ENCODE measurements at places on chromosomes 7 and 10.

DNA sequence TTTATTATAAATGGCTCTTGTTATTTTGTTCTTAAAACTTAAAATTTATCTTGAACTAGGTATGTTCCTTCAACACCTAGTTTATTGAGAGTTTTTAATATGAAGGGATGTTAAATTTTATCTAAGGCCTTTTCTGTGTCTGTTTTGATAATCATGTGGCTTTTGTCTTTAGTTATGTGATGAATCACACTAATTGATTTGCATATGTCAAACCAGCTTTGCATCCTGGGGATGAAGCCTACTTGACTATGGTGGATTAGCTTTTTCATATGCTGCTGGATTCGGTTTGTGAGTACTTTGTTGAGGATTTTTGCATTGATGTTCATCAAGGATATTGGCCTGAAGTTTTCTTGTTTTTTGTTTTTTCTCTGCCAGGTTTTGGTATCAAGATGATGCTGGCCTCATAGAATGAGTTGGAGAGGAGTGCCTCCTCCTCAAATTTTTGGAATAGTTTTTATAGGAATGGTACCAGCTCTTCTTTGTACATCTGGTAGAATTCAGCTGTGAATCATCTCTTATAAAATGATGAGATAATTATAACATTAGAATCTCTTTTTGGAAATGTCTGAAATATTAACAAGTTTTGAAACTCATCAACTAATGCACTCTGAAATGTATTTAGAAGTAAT, 78.7 kb upstream of the AGR3 start:
- no peaks in the 10 kb centered on the region for H3K36me3 ChIP-seq
- no peak overlapping the region for H3K4me3 ChIP-seq
- no peak overlapping the region for H3K27ac ChIP-seq

- H3K36me3 ChIP-seq: no peaks in the 10 kb centered on the region
- H3K27ac ChIP-seq: peak overlapping the region; percentile 80
- no peaks in the 10 kb centered on the region for H3K27me3 ChIP-seq
- H3K4me3 ChIP-seq: peak overlapping the region; percentile 45
- H3K4me1 ChIP-seq: no peaks in the 10 kb centered on the region
- DNase-seq: no peak
These were observed 2.4 kb upstream of the HOXA10 start for GRCh38 chr7:27176524-27176845.

DNA sequence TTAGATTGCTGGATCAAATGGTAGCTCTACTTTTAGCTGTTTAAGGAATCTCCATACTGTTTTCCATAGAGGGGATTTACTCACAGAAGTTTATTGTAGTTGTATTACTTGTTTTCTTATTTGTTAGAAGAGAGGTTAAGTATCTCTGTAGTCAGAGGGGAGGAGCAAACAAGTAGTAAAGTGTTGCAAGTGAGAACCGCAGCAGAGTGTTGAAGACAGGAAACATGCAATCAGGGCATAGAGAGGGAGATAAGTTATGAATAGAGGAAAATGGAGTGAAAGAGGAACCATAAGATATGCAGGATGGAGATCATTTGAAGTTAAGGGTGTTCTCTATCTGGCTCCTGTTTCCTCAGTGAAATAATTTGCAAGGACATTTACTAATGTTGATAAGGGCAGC, 331.4 kb upstream of the TMEM229A start:
- H3K36me3 ChIP-seq: no peaks in the 10 kb centered on the region
- H3K4me1 ChIP-seq: no peaks in the 10 kb centered on the region
- no peak overlapping the region for H3K27ac ChIP-seq
- no peaks in the 10 kb centered on the region for H3K27me3 ChIP-seq
- no peak for DNase-seq

GRCh38 chr10:121357401-121357800, 240.8 kb downstream of the FGFR2 start:
- no peaks in the 10 kb centered on the region for H3K4me1 ChIP-seq
- no peak overlapping the region for H3K27ac ChIP-seq
- no peak for DNase-seq
- no peaks in the 10 kb centered on the region for H3K36me3 ChIP-seq

GRCh38 chr10:57993302-57993701, 274.4 kb downstream of the IPMK start:
- H3K4me1 ChIP-seq: no peaks in the 10 kb centered on the region
- no peaks in the 10 kb centered on the region for H3K36me3 ChIP-seq
- H3K27ac ChIP-seq: no peak overlapping the region
- H3K4me3 ChIP-seq: no peak overlapping the region
- H3K27me3 ChIP-seq: no peaks in the 10 kb centered on the region

DNA sequence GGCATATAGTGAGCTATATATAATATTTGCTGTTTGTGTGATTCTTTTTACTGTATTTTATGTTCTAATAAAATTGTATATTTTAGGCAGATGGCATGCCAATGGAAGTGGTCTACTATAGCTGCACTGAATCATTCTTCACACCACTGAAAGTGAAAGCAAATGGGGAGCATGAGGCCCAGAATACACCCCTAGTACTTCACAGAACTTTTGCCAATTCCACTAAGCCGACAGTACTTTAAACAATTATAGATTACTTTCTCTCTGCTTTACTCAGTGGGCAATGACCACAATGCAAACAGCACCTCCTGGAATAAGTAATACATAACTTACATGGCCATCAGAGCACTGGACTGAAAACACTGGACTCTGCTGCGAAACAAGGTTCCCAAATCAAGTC, 70.2 kb downstream of the ANKRD26 start:
- H3K27me3 ChIP-seq: no peaks in the 10 kb centered on the region
- no peak overlapping the region for H3K27ac ChIP-seq
- no peaks in the 10 kb centered on the region for H3K4me1 ChIP-seq
- no peaks in the 10 kb centered on the region for H3K36me3 ChIP-seq
- no peak for DNase-seq
- no peak overlapping the region for H3K4me3 ChIP-seq

DNA sequence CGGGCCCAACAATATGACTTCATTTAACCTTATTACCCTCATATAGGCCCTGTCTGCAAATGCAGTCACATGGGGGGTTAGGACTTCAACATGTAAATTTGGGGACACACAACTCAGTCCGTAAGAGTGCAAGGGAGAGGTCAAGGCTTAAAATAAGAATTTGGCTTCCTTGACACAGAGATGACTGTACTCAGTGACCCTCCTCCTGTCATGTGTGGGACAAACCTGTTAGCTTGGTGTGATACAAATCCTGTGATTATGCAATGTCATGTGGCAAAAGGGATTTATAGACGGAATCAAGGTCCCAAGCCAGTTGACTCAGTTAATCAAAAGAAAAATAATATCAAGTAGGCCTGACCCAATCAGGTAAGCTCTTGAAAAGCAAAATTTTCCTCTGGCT, 25.9 kb upstream of the GTPBP4 start:
- no peak overlapping the region for H3K27ac ChIP-seq
- no peaks in the 10 kb centered on the region for H3K36me3 ChIP-seq

GRCh38 chr10:75606203-75606779, 174.9 kb downstream of the LRMDA start:
- no peaks in the 10 kb centered on the region for H3K36me3 ChIP-seq
- no peak overlapping the region for H3K27ac ChIP-seq
- no peaks in the 10 kb centered on the region for H3K4me1 ChIP-seq
- no peaks in the 10 kb centered on the region for H3K27me3 ChIP-seq
- DNase-seq: no peak

DNA sequence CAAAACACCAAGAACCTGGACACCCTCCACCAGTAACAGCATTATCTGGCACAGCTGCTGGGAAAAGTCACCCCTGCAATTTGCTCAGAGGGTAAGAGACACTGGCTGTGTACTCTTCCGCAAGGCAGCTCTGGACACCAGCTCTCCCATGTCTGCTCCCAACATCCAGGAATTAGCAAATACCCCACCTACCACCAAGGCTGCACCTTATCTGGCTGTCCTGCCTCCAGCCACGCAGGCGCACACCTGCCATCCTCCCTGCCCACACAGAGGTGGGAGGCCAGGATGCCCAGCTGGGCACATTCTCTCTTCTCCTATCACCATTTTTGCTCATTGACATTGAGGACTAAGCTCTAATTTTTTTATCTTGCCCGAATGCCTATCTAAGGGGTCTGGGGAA, 20.3 kb upstream of the BNIP3 start:
- no peak overlapping the region for H3K4me3 ChIP-seq
- H3K36me3 ChIP-seq: no peaks in the 10 kb centered on the region
- no peak overlapping the region for H3K27ac ChIP-seq
- DNase-seq: no peak
- H3K4me1 ChIP-seq: peaks cover 14% of the 10 kb centered on the region

GRCh38 chr7:18117482-18117881, 89.8 kb upstream of the PRPS1L1 start:
- H3K4me1 ChIP-seq: no peaks in the 10 kb centered on the region
- no peaks in the 10 kb centered on the region for H3K36me3 ChIP-seq
- no peak overlapping the region for H3K27ac ChIP-seq
- no peak overlapping the region for H3K4me3 ChIP-seq

GRCh38 chr7:25636168-25636567, 407.9 kb upstream of the NPVF start:
- DNase-seq: no peak
- H3K4me3 ChIP-seq: no peak overlapping the region
- peaks cover 5% of the 10 kb centered on the region for H3K4me1 ChIP-seq
- H3K27ac ChIP-seq: no peak overlapping the region
- no peaks in the 10 kb centered on the region for H3K27me3 ChIP-seq

DNA sequence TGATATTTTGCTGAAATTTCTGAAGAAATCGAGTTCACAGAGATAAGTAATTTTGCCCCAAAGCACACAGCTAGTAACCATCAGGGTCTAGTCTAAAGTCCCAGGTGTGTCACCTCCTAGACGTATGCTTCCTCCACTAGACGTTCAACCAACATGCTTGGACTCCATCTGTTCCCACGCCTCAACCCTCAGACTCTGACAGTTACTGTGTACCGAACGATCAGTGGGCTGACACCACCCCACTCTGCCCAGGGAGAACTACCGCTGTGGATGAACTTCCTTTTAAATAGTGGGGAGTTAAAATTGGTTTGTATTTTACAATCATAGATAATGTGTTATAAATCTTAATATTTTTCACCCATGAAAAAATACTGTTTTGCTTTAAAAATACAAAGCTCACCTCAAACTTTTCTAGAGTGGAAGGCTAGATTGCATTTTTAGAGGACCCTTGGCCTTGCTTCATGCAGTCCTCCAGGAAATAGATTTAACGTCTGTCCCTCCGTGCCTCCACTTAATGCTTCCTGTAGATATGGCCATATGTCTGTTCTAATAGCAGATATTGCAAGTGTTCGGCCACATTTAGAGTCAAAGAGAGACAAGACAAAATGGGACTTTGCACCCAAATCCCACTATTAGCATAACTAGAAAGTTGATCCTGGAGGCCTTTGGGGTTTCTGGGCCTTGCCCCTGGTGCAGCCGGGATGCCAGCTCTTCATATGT, 91.4 kb upstream of the ZPBP start:
- no peak for DNase-seq
- H3K36me3 ChIP-seq: no peaks in the 10 kb centered on the region
- no peaks in the 10 kb centered on the region for H3K4me1 ChIP-seq
- H3K27ac ChIP-seq: no peak overlapping the region

DNA sequence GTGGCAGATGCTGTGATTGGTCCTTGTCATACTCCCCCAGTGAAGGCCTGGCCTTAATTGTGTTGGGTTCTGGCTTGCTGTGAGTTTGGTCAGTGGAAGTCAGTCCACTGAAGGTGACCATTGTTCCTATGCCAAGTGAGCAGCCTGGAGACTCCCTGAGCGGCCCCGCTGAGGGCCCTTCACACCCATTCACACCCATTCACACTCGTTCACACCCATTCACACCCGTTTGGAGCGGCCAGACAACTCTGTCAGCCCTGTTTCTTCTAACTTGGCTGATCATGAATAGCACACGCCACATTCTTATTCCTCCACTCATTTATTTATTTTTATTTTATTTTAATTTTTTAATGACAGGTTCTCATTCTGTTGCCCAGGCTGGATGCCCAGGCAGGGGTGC, 61.5 kb downstream of the C10orf120 start:
- no peaks in the 10 kb centered on the region for H3K36me3 ChIP-seq
- H3K4me1 ChIP-seq: no peaks in the 10 kb centered on the region
- no peak for DNase-seq
- no peak overlapping the region for H3K27ac ChIP-seq

DNA sequence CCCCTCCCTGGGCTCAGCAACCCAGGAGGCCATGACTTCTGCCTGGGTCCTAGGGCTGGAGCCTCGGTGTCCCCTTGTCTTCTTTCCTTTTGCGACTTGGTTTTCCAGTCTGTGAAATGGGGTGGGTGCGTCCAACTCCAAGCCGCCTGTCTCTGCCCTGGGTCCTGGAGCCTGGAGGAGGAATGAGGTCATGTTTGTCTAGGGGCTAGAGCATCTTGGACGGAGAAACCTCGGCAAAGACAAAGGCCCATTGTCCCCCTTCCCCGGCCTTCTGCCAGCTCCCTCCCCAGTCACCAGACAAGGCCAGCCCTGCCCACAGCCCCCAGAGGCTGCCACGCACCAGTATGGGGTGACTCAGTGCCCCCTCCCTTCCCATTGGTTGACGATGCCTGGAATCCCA, 39.8 kb upstream of the ELN start:
- H3K4me1 ChIP-seq: peaks cover 43% of the 10 kb centered on the region
- no peak overlapping the region for H3K4me3 ChIP-seq
- DNase-seq: no peak
- no peaks in the 10 kb centered on the region for H3K36me3 ChIP-seq
- no peak overlapping the region for H3K27ac ChIP-seq

DNA sequence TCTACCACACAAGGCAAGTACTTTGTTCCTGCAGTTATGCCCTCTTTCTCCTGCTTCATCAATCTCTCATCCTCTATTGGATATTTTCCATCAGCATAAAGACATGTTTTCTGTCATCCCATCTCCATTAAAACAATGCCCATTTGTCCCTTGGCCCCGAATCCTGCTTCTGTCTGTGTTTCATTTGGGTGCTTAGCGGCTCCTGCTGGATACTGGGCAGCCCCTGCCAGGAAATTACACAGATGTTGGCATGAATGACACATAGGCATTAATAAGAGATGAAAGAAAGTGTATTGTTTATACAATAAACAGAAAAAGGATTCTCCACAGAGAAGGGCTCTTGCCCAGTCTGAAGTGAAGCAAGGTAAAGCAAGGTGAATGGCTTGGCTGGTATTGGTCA, 765.3 kb downstream of the REEP3 start:
- no peaks in the 10 kb centered on the region for H3K27me3 ChIP-seq
- H3K36me3 ChIP-seq: no peaks in the 10 kb centered on the region
- no peaks in the 10 kb centered on the region for H3K4me1 ChIP-seq
- no peak for DNase-seq
- no peak overlapping the region for H3K27ac ChIP-seq
- no peak overlapping the region for H3K4me3 ChIP-seq
